ENCODE measurements at places on chromosomes 6 and 20.

GRCh38 chr6:170347975-170348374, 41.4 kb downstream of the FAM120B start:
- no peak for DNase-seq

DNA sequence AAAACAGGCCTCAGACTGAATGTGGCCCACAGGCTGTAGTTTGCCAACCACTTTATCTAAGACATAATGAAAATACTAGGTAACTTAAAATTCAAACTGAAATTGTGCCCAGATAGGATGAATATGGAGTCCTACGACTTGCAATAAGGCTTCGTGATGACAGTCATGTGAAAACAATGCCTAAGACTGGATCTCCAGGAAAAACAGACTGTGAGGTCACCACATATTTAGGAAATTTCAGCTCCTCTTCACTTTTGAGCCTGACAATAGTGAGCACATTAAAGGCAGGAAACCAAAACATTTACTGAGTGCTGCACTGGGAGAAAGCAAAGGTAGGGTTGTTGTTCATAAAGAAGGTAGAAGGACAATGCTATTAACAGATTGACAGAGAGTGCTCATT, 50.0 kb downstream of the RTN4IP1 start:
- no peak for DNase-seq

DNA sequence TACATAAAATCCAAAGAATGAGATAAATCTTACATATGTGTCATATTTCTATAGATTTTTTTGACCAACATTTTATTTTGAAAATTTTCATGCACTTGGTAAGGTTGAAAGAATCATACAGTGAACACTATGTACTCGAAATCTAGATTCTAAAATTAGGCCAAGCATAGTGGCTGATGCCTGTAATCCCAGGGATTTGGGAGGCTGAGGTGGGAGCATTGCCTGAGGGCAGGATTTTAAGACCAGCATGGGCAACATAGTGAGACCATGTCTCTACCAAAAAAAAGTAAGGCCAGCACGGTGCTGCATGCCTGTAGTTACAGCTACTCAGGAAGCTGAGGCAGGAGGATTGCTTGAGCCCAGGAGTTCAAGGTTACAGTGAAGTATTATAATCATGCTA, 158.6 kb downstream of the LAMA2 start:
- DNase-seq = no peak

DNA sequence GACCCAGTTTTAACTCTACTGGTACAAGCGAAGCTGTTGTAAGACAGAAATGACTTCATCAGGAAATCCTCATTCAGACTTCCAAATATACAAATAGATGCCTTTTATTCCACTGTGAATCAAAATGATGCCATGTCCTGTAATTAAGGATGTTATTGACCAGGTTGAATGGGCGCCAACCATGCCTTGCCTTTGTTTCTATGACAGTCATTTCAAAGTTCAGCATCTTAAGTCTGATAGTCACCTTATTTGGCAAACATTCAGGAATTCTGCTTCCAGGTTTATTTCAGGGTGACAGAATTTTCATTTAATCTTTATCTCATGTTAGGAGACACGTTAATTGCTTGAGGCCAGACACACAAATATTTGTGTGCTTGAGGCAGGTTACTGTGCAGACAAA, 592.8 kb upstream of the JAG1 start:
- no peak for DNase-seq

DNA sequence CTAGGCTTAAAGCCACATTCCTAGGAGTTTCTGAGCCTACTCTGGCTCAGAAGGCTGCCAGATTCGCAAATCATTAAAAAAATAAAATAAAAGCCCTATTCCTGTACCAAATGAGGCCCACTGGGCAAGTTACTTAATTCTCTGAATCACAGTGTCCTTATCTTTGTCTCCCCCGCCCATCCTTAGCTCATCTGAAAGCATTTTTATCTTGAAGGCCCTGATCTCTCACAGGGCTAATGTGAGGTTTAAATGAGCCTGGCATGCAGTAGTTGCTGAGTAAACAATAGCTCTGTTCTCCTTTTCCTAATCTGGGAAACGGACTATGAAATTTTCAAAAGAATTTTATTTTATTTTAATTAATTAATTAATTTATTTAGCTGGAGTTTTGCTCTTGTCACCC, 2.1 kb upstream of the ZBTB12 start:
- DNase-seq = no peak
